ENCODE measurements at places on chromosomes 16 and 17.

DNA sequence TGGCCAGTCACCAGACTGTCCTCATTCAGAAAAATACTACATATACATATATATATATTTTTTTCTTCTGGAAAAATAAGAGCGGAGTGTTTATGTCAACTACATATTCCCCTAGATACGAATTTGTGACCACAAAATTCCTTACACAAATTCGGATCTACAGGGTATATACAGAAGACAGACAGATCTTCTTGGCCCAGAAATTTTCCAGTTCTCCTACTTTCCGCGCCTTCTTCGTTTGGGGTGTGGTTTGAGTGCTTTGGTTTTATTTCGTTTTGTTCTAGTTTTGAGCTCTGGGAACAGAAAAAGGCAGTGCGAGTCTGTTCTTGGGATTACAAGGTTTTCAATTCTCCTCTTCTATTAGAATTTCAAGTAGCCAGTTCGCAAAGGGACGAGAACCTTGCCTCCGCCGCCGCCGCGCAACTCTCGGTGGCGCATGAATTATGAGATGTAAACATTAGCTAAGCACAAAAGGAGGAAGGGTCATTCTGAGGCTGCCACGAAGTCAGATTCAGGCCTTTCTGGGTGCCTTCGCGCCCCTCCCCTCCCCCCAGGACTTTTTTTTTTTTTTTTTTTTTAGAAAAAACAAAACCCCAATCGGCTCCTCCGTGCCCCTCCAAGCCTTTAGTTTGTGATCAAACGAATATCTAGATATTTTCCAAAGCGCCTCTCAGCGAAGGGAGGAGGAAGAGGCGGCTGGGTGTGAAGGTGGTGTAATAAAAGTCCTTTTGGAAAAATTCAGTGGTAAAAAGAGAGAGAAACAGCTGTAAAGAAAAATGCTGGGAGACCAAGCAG is 1.8 kb upstream of the HOXB4 start:
- no peak for DNase-seq

- DNase-seq = peak; percentile 60
Observed at GRCh38 chr17:42276359-42276608, at the start of gene STAT5B. Gene STAT5B (minus strand): TSS chr17:42276391. CDS start chr17:42232127, 44,264 bp downstream.

DNA sequence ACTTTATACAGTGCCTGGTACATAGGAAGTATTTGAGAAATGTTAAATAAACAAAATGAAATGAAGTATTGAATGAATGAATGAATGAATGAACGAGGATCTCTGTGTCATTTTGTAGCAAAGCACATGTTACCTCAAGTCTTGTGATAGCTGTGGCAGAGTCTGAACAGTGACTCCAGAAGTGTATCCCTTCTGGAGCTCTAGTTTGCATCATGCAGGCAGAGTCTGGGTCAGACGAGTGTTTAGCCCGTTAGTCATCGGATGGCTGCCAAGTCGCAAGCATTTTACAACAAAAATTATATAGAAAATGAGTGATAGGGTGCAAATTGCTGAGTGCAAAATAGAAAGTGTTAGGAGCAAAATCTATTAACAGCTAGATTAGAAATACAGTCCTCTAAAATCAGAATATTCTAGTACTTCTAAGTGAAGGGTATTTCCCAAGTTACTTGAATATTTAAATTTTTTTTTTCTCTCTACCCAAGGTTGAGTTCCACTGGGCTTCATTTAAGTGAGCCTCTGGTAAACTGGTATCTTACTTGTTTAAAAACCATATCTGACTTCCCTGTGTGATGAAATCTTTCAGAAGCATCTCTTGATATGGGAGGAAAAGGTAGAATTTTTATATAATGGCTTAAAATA is 113.3 kb downstream of the FTO start:
- DNase-seq = peak; percentile 10

DNA sequence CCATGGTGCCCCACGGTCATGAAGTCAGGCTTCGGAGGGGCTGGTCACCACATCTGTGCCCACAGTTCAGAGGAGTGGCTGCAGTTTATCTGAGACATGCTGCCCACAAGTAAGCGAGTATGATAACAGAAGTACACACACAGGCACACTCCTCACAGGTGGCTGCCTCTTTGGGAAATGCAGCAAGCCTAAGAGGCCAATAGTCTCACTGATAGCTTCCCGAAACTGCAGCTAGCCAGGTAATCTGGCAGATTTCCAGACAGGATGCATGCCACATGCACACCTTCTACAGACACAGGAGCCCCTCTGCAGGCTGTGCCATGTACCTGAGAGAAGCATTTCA is 12.6 kb upstream of the GFOD2 start:
- no peak for DNase-seq

Measured in kidney capillary endothelial cell (primary cell).